Stimulated activated CD8-positive, alpha-beta memory T cell treated with anti-CD3 and anti-CD28 coated beads, Interleukin-4, amount 100 ng/mL, for 4 hours (primary cell): ENCODE measurements at places on chromosomes 2 and 18.

DNA sequence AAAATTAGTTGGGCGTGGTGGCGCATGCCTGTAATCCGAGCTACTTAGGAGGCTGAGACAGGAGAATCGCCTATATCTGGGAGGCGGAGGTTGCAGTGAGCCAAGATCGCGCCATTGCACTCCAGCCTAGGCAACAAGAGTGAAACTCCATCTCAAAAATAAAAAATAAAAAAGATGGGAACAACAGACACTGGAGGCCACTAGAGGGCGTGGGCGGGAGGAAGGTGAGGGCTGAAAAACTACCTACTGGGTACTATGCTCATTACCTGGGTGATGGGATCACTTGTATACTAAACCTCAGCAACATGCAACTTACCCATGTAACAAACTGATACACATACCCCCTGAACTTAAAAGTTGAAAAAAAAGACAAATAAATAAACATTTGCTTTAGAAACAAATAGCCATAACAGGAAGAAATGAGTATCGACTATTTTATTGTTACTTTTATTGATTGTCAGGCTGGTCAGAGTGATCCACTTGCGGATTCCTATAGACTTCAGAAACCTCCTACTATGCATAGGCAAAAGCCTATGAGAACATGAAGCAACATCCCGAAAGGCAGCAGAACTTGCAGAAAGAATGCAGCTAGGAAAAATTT, 61.0 kb downstream of the TMEM163 start:
- no peak for DNase-seq

DNA sequence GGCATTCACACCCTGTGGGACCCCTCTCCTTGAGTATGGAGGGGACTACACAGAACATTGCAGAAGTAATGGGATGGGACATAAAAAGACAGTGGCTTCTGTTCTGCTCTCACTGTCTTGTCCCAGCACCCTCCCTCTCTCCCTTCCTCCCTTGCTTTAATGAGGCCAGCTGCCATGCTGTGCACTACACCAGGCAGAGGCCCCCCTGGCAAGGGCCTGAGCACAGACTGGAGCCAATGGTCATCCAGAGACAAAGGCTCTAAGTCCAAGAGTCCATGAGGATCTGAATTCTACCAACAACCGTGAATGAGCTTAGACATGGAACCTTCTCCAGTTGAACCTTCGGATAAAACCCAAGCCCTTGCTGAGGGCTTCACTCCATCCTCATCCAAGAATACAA, 263.0 kb downstream of the NDUFA10 start:
- no peak for DNase-seq

DNA sequence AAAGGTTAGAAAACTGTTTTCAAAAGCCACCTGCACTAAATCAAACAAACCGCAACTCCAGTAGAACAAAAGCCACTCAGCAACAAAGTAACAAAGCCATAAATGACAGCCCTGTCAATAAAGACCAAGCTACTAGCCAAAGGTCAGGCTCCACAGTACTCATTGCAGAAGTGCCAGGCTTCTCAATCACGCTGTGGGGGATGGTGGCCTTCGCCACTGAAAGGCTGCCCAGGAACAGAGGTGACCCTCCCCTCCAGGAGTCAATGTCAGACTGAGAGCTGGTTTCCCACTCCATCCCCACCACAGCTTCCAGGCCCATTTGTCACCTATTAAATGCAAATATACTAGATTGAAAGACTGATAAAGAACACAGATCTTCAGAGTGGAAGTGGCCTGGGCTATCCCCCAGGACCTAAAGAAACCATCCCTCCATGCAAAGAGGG, 5.9 kb downstream of the ATP8B1 start:
- no peak for DNase-seq

DNA sequence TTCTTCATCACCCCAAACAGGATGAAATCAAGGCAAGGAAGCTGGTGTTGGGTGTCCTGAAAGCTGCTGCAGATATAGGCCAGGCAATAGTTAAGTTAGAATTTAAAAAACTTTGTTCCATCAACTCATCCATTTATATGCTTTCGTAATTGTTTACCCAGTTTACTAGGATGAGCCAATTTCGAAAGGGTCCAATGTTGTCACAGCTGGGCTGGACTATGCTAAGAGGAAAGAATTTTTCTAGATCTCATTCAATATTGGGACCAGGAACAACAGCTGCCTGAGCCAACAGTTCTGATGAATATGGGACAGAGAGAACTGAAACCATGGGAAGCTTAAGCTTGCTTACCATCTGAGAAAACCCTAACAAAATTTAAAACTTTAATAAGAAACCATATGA, 21.6 kb upstream of the SP3 start:
- DNase-seq = no peak

GRCh38 chr2:172968061-172968469, 107.6 kb upstream of the MAP3K20 start:
- no peak for DNase-seq

DNA sequence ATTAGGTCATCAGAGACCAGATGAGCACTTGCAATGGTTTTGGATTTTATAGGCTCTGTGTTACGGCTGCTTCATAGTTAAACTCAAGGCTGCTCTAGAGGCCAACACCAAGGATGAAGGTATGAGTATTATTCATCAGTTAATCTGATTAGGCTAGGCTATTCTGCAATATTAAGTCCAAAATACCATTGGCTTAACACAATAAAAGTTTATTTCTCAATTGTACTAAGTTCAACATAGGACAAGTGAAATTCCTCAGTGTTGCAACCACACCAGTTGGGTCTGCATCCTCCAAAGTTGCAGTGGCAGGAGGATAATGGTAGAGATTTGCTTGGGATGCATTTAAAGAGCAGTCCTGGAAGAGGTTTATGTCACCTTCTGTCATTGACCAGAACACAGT, 538.3 kb upstream of the CDH2 start:
- DNase-seq = no peak

DNA sequence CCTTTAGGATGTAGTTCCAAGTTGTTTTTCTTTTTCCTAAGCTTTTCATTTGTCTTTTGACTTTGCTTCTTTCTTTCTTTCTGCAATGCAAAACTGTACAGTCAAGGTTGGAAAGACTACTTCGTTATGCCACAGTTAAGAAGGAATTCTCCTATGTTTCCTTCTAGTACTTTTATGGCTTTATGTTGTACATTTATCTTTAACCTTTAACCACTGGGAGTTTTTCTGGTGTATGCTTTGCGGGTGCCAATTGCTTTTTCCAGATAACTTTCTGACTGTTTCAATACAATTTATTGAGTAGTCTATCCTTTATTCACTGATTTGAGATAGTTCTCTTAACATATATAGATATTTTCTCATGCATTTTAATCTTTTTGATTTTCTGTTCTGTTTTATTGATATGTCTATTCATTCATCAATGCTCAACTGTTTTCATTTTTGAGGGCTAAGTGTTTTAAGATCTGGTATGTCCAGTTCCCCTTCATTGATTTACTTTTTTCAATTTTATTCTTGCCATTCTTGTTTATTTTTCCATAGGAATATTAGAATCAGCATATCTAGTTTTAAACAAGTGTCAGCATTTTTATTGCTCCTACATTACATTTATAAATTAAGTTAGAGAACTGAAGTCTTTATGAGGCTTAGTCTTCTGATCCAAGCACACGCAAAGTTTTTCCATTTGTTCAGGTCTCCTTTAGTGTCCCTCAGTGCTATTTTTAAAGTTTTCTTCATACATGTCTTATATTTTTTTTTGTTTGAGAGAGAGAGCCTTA, 49.9 kb upstream of the COX7A2L start:
- no peak for DNase-seq

DNA sequence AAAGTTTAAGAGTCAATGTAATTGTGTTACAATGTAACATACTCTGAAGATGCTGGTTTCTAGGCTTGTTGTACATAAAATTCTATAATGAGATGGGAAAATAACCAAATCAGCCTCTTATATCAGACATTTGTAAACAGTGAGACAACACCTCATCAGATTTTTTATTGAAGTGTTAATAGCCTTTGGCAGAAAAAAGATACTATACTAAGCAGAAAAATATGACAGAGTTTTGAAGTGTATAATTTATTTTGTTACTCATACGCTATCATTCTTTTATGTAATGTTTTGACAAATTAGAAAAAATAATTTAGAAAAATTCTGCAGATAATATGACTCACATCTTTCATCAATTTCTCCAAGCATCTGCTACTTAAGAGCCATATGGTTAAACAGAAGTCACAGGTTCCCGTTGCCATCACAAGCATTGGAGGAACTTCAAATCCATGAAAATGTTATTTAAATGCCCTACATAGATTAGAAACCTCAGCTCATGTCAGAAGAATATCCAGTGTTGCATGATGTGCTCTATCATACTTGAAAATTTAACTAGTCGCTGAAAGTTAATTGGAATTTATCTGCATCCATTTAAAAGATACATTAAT, 535.4 kb downstream of the LRP1B start:
- DNase-seq = no peak

DNA sequence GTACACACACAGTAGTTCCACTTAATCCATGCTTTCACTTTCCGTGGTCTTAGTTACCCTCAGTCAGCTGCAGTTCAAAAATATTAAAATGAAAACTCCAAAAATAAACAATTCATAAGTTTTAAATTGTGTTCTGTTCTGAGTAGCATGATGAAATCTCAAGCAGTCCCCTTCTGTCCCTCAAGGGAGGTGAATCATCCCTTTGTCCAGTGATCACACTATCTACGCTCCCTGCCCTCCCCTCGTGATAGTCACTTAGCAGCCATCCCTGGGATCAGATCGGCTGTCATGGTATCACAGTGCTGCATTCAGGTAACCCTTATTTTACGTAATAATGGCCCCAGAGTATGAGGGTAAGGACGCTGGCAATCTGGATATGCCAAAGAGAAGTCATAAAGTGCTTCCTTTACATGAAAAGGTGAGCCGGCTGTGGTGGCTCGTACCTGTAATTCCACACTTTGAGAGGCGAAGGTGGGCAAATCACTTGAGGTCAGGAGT, 5.8 kb upstream of the RTN4 start:
- DNase-seq = no peak

- DNase-seq = no peak
Measured at GRCh38 chr2:101728865-101729264, 31.4 kb downstream of the MAP4K4 start.

GRCh38 chr18:63025251-63026090, 294.1 kb downstream of the BCL2 start:
- no peak for DNase-seq

GRCh38 chr2:54455563-54456361, at the start of gene SPTBN1:
TSS of gene SPTBN1 (plus strand) at chr2:54456327. CDS start at chr2:54526419, 70,092 bp downstream.
- no peak for DNase-seq

DNA sequence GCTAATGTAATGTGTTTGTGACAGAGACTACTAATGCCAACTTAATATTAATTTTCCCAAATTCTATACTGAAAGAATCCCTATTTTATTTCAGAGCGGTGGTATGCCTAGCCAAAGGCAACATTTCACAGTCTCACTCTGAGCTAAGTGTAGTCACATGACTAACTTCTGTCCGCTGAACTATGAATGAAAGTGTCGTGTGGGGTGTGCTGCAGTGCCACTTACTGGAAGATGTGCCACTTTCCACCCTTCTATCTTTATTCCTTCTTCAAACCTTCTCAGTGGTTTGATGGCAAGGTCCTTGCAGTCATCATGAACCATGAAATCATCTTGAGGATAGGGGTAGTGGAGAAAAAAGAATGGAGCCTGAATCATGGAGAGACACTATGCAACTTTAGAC, 47.3 kb upstream of the C1D start:
- no peak for DNase-seq

DNA sequence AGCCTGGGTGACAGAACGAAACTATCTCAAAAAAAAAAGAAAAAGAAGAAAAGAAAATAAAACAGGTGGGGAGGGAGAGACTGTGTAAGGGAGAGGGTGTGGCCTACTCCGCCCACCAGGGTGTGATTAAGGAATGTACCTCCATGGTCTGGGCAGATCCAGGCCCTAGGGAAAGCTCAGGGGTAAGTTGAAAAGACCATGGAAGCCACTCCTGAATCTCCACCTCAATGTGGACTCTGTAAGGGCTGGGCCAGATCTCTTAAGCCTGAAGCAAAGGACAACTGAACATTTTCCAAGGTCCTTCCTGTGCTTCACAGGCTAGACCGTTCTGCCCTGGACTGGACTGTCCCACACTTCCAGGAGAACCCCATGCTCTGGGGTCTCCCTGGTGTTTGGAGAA, 9.7 kb upstream of the ATG16L1 start:
- DNase-seq = no peak

DNA sequence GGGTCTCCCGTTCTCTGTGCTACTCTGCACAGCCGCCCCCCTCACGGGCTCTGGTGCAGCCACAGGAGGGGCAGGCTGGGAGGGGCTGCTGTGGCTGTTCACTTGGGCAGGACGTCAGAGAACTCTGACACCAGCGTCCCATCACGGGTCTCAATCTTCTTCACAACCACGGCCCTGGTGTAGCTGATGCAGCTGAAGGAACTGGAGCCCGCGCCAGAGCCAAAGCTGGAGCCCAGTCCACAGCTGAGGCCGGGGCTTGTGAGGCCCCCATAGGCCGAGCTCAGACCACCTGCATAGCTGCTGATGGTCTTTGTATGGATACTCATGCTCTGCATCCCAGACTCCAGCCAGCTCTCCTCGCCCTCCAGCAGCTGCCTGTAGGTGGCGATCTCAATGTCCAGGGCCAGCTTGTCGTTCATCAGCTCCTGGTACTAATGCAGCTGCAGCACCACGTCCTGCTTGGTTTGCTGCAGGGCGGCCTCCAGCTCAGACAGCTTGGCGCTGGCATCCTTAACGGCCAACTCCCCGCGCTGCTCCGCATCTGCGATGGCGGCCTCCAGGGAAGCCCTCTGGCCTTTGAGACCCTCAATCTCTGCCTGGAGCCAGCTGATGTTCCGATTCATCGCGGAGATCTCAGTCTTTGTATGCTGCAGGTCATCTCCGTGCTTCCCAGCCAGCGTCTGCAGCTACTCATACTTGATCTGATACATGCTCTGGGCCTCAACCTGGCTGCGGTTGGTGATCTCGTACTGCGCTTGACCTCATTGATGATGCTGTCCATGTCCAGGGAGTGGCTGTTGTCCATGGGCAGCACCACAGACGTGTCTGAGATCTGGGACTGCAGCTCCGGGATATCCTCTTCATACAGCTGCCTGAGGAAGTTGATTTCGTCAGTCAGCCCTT, 7.4 kb upstream of the DUSP19 start:
- DNase-seq = no peak

DNA sequence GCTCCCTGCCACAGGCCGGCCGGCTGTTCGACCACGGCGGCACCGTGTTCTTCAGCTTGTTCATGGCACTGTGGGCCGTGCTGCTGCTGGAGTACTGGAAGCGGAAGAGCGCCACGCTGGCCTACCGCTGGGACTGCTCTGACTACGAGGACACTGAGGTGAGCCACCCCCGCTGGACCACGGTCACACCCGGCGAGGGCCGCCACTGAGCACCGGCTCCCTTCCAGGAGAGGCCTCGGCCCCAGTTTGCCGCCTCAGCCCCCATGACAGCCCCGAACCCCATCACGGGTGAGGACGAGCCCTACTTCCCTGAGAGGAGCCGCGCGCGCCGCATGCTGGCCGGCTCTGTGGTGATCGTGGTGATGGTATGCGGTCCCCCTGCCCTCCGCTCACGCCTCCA, 20.8 kb downstream of the ANO7 start:
- no peak for DNase-seq

DNA sequence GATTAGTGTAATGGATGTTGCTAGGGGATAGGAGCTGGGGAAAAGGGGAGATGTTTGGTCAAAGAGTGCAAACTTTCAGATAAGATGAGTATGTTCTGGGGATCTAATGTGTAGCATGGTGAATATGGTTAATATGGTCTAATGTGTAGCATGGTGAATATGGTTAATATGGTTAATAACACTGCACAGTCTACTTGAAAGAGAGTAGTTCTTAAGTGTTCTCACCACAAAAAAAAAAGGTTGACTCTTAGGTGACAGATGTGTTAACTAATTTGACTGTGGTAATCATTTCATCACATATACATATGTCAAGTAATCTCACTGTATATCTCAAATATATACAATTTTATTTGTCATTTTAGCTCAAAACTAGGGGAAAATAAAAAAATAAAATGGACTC, 121.3 kb upstream of the CD226 start:
- no peak for DNase-seq
